ENCODE measurements at places on chromosomes 7 and 10.
A peak's percentile ranks its signal among the peaks of the same experiment; 100 is the strongest.

- no peak for DNase-seq
These were observed 64.4 kb downstream of the SAMD9 start for GRCh38 chr7:93053209-93053948.

- DNase-seq, result no peak
These were observed 270.1 kb downstream of the CACNA2D1 start for GRCh38 chr7:82173400-82174021.

DNA sequence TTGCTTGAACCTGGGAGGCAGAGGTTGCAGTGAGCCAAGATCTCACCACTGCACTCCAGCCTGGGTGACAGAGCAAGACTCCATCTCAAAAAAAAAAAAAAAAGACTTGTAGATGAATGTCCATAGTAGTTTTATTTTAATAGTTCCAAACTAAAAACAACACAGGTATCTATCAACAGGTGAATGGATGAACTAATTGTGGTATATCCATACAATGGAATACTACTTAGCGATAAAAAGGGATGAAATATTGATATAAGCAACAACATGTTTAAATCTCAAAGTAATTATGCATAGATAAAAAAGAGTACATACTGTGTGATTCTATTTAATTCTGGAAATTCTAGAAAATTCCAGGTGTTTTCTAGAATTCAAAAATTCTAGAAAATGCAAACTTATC, 37.5 kb upstream of the MRPS16 start:
- DNase-seq, result no peak

DNA sequence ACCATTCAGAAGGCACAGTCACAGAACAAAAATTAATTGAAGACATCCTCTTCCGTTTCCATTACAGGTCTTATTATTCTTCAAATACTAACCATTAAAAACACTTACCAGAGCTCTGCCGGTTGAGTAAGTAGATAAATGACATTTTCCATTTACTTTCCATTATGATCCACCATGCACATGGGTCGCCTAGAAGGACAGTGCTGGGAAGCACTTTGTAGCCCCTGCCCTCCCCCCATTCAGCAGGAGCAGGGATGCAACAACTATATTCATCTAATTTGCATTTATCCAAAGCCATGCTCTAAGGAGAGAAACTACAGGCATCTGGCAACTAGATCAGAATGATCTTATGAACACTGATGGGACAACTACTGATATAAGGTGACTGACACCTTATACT, 76.8 kb upstream of the AFAP1L2 start:
- DNase-seq, result no peak

DNA sequence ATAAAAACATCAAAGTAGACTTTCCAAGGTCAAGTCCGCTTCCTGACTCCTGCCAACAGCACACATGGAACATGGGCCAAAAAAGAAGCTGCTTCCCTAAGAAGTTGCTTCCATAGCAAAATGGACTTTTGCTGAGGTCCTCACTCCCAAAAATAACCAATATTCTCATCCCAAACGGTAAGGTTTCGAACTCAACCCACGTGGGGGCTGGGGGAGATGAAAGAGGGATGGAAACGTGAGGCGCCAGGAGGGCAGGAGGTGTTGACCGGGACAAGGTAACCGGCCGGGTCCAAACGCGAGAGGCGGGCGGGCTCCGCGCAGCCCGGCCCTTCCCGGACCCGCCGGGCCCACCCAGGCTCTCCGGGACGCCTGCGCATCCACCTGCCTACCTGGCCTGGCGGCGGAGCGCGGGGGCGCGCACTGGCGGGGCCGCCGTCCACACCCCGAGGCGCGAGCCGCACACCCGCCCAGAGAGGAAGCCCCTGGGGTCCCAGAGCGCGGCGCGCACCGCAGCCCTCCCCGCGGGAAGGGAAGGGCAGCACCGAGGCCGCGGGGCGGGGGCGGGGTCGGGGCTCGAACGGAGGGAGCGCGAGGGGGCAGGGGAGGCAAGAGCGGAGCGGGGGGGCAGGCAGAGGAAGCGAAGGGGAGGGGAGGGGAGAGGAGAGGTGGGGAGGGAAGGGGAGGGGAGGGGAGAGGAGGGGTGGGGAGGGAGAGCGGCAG, 742 bp downstream of the LMBR1 start:
- peak; percentile 69 for DNase-seq

DNA sequence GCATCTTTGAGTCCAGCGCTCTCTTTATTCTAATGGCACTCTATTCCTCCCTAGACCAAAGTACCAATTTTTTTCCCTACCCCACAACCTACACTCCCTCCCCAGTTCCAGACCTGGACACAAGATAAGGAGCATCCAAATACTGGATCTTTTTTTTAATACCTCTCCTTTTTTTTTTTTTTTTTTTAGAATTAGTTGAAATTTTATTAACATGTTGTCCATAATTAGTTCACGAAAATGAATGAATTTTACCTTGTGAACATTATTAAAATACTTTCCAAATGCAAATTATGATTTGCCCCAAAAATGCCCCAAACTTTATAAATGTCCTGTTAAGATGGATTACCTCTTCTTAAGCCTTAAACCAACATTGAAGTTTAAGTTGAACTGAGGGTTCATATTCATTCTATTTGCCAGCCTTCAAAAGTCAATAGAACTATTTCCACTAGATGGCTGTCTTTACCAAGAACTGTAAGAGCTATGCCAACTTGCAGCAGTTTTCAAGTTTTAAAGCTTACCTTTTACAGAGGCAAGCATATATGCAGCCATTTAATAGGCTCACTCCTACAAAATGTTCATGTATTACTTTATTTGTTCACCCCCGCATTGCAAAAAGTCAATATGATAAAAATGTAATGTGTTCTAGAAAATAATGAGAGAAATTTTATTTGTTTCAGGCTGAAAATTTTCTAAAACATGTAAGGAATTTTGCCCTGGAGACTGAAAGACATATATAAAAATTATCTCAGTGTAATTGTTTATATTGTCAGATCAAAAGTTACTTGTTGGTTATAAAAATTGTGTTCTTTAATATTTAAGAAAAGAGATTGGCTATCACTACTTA, 39.7 kb upstream of the TNKS2 start:
- peak; percentile 41 for DNase-seq

DNA sequence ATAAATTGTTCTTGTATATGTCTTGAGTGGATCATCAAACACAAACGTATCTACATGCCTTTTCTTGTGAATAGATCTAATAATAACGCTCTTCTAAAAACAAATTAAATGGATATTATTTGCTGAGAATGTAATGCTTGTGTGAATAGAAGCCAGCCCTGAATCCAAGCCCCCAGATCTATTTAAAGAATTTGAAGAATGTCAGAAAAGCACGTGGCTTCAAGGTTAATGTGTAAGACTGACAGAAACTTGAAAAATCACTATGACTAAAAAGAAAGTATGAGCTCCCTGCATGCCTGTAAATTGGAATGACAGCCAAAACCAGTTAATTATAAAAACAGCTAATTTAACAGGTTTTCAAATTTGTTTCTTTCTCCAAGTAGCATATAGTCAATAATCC, 43.2 kb upstream of the ATRNL1 start:
- no peak for DNase-seq

DNA sequence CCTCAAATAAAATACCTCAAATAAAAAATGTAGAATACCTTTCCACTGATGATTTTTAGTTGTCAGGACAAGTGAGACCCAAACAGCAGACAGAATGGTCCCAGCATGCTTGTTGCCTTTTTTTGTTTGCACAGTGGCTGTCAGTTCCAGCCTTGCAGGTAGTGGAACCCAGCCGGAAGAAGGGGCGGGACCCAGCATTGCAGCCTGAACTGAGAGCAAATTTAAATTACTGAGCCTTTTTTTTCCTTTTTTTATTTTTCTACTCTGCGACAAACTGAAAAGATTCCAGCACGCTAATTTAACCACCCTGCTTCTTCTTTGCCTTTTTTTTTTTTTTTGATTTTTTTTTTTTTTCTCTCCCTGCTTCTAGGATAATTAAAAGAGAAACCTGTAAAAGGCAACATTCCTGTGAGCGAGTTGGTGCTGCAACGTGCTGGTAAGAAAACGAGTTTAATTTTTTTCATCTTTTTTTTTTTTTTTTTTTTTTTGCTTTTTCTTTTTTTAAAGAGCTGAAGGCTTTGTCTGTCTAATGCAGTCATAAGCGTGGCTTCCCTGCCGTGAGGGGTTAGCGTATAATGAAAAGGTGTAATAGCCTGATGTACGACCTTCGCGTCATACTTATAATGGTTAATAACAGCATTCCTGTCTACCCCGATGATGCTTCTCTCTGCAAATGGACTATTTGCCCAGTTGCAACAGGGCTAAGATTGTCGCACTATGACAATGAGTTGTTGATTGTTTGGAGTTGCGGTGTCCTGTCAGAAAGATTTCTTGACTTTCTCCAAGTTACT, 555.3 kb upstream of the CELF2 start:
- no peak for DNase-seq

- DNase-seq, result no peak
These were observed 27.3 kb upstream of the KNDC1 start for GRCh38 chr10:133132473-133133291.

GRCh38 chr7:130938661-130939060, 204.7 kb upstream of the KLF14 start:
- DNase-seq, result no peak

- DNase-seq, result no peak
These were observed 175.1 kb downstream of the AVL9 start for GRCh38 chr7:32670110-32671025.

DNA sequence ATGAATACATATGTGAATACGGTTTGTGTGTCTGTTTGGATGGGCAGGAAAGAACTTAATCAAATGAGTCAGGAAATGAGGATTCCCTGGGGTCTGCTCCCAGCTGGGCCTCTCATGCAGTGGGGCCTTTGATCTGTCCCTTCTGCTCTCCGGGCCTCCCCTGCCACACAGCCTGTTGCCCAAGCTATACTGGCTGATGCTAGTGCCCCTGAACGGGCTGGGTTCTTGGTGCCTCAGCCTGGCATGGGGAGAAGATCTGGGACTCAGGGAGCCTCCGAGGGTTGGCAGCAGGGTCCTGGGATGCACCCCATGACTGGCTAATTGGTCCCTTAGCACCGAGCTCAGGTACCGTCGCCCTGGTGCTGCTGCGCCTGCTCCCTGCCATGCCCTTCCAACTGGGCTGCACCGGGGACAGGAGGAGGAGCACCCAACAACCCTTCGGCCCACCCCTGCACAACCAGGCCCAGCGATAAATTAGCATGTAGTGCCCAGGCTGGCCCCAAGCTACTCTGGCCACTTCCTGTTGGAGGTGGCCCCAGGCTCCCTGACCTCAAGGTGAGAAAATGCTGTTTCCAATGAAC, 59.9 kb upstream of the DUSP5 start:
- DNase-seq, result no peak

- DNase-seq, result no peak
These were observed 111.6 kb downstream of the NOC3L start for GRCh38 chr10:94251098-94251497.

- DNase-seq, result no peak
These were observed 71.8 kb downstream of the LRRN3 start for GRCh38 chr7:111162692-111163091.

- no peak for DNase-seq
These were observed 414.5 kb downstream of the HTR7 start for GRCh38 chr10:90443342-90443741.

GRCh38 chr10:6390213-6390845, 187.6 kb downstream of the PFKFB3 start:
- DNase-seq, result no peak

DNA sequence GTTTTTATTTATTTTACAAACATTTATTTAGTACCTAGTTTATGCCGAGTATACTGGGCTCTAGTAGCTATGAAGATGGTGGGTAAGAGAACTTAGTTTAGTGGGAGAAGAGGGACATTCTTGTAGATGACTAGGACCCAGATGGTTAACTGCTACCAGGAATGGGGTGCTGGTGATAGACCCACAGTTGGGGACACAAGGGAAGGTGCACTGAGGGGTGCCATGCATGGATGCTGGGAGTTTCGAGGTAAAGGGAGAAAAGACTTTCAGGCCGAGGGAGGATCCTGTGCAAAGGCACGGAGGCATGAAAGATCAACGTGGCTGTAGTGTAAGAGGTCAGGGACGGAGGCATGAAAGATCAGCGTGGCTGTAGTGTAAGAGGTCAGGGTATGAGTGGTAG, 204.2 kb upstream of the HABP2 start:
- no peak for DNase-seq
